Activated CD8-positive, alpha-beta T cell treated with anti-CD3 and anti-CD28 coated beads, Interleukin-2, amount 10 ng/mL, durations not matched to agents 7 days and 5 days (primary cell): ENCODE measurements at places on chromosomes 4 and X. TPM values are rescaled to one million over a fixed set of nuclear protein-coding genes. Genes with fewer than 3 reads are reported as not detected.
A peak's percentile ranks its signal among the peaks of the same experiment; 100 is the strongest.

Gene MGAT4D
- not detected for total RNA-seq

Gene FAM47A
- total RNA-seq = not detected

Gene PPP3CA
- 28.6 TPM for total RNA-seq

Gene PHKA1
- 0.21 TPM for total RNA-seq

Gene FGD1
- total RNA-seq = not detected

Gene SATL1
- total RNA-seq = not detected

Gene SHOX
- total RNA-seq = not detected

Gene PCDH7
- not detected for total RNA-seq

Gene VCX3A
- total RNA-seq = not detected

Gene USP17L20
- not detected for total RNA-seq

DNA sequence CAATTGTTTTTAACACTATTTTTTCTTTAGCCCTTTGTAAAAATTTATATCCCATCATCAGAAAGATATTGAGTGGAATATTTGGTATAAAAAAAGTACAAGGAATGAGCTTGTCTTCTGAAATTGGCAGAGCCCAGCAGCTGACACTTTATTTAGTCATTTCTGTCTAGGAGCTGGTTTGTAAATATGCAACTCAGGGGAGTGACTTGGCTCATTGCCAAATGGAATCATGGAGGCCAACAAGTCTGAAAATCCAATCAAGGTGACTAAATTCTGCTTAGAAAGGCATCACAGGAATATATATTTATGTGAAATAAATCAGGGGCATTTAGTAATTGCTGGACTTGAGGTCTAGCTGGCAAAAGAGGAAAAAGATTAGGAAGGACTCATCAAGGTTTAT is 74.4 kb downstream of the OTC start:
- no peak overlapping the region for H3K4me3 ChIP-seq
- no peaks in the 10 kb centered on the region for H3K36me3 ChIP-seq
- DNase-seq = no peak

GRCh38 chrX:20753076-20753475 is 486.4 kb upstream of the RPS6KA3 start:
- no peak for DNase-seq
- H3K36me3 ChIP-seq = no peaks in the 10 kb centered on the region
- H3K27ac ChIP-seq = no peak overlapping the region
- H3K4me1 ChIP-seq = no peaks in the 10 kb centered on the region

DNA sequence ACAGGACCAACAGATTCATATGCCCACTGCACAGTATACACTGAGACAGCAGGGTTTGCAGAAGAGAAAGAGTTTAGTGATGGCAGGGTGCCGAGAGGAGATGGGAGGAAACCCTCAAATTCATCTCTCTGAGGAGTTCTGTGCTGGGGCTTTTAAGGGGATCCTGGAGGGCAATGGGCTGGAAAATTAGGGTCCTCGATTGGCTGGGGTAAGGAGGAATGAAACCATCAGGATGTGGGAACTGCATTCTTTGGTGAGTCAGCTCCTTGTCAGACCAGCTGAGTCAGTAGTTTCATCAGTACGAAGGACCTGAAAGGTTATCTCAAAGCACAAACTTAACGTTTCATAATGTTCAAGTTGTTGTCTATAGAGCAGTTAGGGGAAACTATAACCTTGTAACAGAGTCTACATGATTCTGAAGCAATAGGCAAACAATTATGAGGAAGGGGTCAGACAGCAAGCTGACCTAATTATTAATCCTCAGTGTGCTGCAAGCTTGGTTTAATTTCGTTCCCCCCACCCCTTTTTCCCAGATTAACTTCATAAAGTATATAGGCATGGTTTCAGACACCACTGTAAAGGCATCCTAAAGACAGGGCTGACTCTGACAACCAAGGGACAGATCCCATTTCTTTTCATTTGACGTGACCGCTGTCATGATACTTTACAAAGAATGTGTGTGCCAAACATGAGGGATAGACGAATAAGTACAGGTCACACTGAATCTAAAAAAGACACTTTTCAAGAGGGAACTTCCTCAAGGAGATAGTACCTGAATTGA is 1.5 kb upstream of the MSMO1 start:
- no peaks in the 10 kb centered on the region for H3K27me3 ChIP-seq
- DNase-seq = no peak
- peak overlapping the region; percentile 35 for H3K4me3 ChIP-seq
- H3K27ac ChIP-seq = peak overlapping the region; percentile 60
- H3K36me3 ChIP-seq = peaks cover 32% of the 10 kb centered on the region
- H3K4me1 ChIP-seq = peaks cover 26% of the 10 kb centered on the region

DNA sequence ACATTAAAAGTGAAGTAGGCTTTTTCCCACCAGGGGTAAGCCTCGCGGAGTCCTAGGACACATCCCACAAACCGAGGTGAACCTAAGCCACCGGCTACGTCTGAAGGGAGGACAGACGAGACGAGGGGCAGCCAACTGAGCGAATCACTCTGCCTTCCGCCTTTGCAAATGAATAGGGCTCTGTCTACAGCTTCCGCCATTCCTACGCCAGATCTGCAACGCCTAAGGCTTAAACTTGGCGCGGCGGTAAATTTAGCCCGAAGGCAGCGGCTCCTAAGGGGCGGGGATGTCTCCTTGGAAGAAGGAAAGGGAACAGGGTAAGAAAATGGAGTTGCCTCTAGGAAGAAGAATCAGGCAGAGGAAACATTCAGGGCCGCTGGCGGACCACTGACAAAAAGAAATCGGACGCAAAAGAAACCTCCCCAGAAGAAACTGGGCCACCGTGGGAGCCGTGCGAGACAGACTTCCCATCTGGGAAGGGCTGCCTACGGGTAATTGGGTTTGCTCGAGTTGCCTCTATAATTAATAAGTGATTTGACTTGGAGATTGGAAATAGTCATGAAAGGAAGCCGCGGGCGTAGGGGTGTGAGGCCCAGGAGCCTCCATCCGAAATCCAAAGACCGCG is 90.5 kb downstream of the BCOR start:
- H3K27me3 ChIP-seq = peaks cover 31% of the 10 kb centered on the region
- DNase-seq = no peak
- H3K4me3 ChIP-seq = no peak overlapping the region
- no peak overlapping the region for H3K27ac ChIP-seq
- no peaks in the 10 kb centered on the region for H3K36me3 ChIP-seq

- no peaks in the 10 kb centered on the region for H3K36me3 ChIP-seq
- H3K4me3 ChIP-seq = no peak overlapping the region
- H3K27me3 ChIP-seq = peaks cover 9% of the 10 kb centered on the region
- no peaks in the 10 kb centered on the region for H3K4me1 ChIP-seq
Measured at GRCh38 chr4:122772986-122773385, 40.5 kb downstream of the BBS12 start.

- peaks cover 83% of the 10 kb centered on the region for H3K4me1 ChIP-seq
- peaks cover 75% of the 10 kb centered on the region for H3K36me3 ChIP-seq
- H3K27me3 ChIP-seq = no peaks in the 10 kb centered on the region
- peak overlapping the region; percentile 65 for H3K27ac ChIP-seq
Measured at GRCh38 chrX:65679071-65679540, 11.7 kb downstream of the MSN start.

GRCh38 chr4:93788712-93789111 is 39.8 kb upstream of the ATOH1 start:
- H3K4me3 ChIP-seq = no peak overlapping the region
- no peaks in the 10 kb centered on the region for H3K4me1 ChIP-seq
- no peak overlapping the region for H3K27ac ChIP-seq
- no peaks in the 10 kb centered on the region for H3K36me3 ChIP-seq
- DNase-seq = no peak

GRCh38 chr4:75002381-75002780 is 69.5 kb downstream of the PARM1 start:
- no peaks in the 10 kb centered on the region for H3K27me3 ChIP-seq
- no peak overlapping the region for H3K4me3 ChIP-seq
- no peaks in the 10 kb centered on the region for H3K4me1 ChIP-seq
- no peak for DNase-seq
- H3K27ac ChIP-seq = no peak overlapping the region

DNA sequence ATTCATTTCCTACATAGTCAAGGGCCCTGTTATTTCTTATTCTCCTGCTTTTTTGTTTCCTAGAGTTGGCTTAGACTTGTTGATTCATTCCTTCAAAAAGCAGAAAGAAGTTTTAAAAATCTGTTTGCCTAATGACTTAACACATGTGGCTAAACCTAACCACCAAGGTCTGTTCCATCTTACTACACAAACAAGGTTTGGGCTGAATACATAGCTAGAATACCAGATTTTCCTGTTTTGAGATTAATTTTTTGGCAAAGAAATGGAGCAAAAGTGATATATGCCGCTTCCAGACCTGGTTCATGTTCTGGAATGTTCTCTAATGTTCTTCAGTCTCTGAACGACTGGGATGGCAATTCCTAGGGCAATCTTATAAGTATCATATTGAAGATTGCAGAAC is 7.4 kb upstream of the CAMK2D start:
- no peak overlapping the region for H3K4me3 ChIP-seq
- H3K4me1 ChIP-seq = peaks cover 26% of the 10 kb centered on the region
- H3K27me3 ChIP-seq = no peaks in the 10 kb centered on the region
- H3K27ac ChIP-seq = no peak overlapping the region

- H3K27ac ChIP-seq = no peak overlapping the region
- H3K4me1 ChIP-seq = peaks cover 32% of the 10 kb centered on the region
- peaks cover 19% of the 10 kb centered on the region for H3K36me3 ChIP-seq
- no peak overlapping the region for H3K4me3 ChIP-seq
- DNase-seq = no peak
- H3K27me3 ChIP-seq = no peaks in the 10 kb centered on the region
Measured at GRCh38 chr4:98652996-98653395, 5.4 kb downstream of the TSPAN5 start.

DNA sequence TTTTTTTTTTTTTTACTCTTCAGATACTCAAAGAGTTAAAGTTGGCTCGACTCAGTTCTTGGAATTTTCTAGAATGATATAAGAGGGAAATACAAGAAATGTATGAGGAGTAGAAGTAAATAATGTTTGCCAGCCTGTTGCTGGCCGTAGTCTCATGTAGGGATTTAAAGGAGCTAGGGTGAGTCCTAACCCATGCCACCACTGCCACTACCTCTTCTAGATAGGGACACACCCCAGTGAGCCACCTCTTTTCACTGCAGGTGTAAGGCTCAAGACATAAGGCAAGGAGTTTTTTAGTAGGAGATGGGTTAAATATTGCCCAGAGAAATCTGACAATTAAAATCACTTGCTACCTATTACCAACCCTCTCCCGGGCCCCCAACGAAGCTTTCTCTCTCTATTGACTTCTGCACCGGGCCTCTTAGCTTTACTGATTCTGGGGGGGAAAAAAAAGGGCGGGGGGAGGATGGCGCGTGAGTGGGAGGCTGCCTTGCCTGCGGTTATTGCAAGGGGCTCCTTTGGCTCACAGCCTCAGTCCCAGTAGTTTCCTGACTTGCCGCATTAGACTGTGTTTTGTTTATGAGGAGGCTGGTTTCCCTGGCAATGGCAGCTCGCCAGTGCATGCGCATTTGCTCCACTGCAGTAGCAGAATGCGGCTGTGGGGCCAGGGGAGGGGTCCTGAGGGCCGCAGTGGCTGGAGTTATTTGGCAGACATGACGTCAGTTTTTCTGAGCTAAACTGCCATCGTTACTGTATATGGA is 3.0 kb downstream of the LINC00632 start:
- H3K27ac ChIP-seq = no peak overlapping the region
- peak overlapping the region; percentile 8 for H3K4me3 ChIP-seq
- H3K4me1 ChIP-seq = peaks cover 4% of the 10 kb centered on the region
- no peaks in the 10 kb centered on the region for H3K27me3 ChIP-seq
- no peaks in the 10 kb centered on the region for H3K36me3 ChIP-seq

- H3K4me3 ChIP-seq = no peak overlapping the region
- no peak overlapping the region for H3K27ac ChIP-seq
- no peaks in the 10 kb centered on the region for H3K27me3 ChIP-seq
Measured at GRCh38 chr4:166042510-166043055, 169.5 kb downstream of the TLL1 start.

GRCh38 chr4:120057416-120057815 is 9.2 kb downstream of the MAD2L1 start:
- H3K27me3 ChIP-seq = no peaks in the 10 kb centered on the region
- H3K4me3 ChIP-seq = no peak overlapping the region
- no peak for DNase-seq
- H3K27ac ChIP-seq = no peak overlapping the region

GRCh38 chr4:170047771-170048354 is 21.7 kb upstream of the MFAP3L start:
- H3K27me3 ChIP-seq = no peaks in the 10 kb centered on the region
- no peaks in the 10 kb centered on the region for H3K4me1 ChIP-seq
- peak; percentile 69 for DNase-seq
- no peaks in the 10 kb centered on the region for H3K36me3 ChIP-seq

GRCh38 chr4:88804234-88804633 is 106.6 kb upstream of the NAP1L5 start:
- H3K27ac ChIP-seq = no peak overlapping the region
- H3K4me1 ChIP-seq = peaks cover 11% of the 10 kb centered on the region
- no peaks in the 10 kb centered on the region for H3K36me3 ChIP-seq
- H3K4me3 ChIP-seq = no peak overlapping the region

DNA sequence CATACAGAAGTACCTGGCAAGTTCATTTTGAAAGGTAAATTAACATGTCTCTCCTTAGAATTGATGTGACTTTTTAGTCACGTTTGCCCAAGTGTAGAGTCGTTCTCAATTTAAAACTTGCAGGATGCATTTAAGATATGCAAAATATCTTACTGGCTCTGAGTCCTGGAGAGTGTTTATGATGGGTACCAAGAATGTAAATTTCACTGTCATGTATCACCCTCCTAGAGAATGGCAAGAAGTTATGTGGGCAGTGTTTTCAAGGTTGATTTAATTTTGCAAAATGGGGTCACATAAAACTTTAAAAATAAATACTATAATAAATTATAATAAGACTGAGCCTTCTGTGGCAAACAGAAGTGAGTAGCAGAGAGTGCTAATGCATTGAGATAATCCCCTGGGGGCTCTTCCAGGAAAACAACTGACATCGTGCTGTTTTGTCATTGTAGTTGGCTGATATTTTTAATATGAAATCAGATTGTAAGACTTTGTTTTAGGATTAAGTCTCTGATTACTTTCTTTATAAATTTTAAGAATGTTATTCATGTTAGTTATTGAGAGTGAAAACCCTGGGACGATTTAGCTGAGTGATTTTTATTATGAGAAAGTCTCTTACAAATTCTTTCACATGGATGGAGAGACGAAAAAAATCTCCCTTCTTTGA is 103.0 kb downstream of the AFF1 start:
- H3K4me3 ChIP-seq = no peak overlapping the region
- H3K36me3 ChIP-seq = peaks cover 6% of the 10 kb centered on the region
- H3K27ac ChIP-seq = no peak overlapping the region
- H3K4me1 ChIP-seq = peaks cover 23% of the 10 kb centered on the region
- no peak for DNase-seq
- H3K27me3 ChIP-seq = no peaks in the 10 kb centered on the region

- DNase-seq = no peak
- H3K27ac ChIP-seq = no peak overlapping the region
- H3K4me3 ChIP-seq = no peak overlapping the region
- no peaks in the 10 kb centered on the region for H3K27me3 ChIP-seq
Measured at GRCh38 chr4:157791236-157791635, 381.6 kb downstream of the GASK1B start.

DNA sequence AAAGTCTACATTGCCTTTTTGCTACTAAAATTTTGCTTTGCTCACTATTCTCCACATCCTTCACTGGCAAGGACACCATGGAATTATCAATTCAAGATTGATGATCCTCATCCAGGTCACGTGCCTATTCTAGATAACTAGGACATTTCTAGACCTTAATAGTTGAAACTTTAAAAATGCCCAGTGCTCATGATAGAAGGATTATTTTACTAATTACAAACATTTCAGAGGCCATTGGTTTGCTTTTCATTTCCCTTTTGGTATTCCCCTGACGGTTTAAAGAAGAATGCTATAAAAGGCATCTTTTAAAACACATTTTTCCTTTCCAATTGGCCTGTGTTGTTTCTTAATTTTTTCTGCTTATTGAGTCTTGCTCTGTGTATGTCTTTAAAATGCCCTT is 249.4 kb downstream of the NDST4 start:
- H3K4me1 ChIP-seq = no peaks in the 10 kb centered on the region
- H3K36me3 ChIP-seq = no peaks in the 10 kb centered on the region
- no peak overlapping the region for H3K27ac ChIP-seq
- H3K4me3 ChIP-seq = no peak overlapping the region
